Amygdala (tissue), 56 donors: ENCODE measurements at places on chromosomes 4 and X.

DNA sequence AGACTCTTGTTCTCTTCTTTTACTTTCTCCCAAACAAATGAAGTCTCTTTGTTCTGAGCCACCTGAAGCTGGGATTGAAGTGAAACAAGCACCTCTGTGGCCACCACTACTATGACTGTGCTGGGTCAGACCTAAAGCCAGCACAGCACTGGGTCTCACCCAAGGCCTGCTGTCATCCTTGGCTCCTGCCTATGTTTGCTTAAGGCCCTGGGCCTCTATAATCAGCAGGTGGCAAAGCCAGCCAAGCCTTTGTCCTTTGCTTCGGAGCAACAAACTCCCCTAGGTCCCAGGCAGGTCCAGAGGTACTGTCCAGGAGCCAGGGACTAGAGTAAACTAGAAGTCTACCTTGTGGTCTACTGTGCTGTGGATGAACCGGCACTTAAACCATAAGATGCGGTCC, 220.6 kb upstream of the ARSJ start:
- DNase-seq, result no peak

DNA sequence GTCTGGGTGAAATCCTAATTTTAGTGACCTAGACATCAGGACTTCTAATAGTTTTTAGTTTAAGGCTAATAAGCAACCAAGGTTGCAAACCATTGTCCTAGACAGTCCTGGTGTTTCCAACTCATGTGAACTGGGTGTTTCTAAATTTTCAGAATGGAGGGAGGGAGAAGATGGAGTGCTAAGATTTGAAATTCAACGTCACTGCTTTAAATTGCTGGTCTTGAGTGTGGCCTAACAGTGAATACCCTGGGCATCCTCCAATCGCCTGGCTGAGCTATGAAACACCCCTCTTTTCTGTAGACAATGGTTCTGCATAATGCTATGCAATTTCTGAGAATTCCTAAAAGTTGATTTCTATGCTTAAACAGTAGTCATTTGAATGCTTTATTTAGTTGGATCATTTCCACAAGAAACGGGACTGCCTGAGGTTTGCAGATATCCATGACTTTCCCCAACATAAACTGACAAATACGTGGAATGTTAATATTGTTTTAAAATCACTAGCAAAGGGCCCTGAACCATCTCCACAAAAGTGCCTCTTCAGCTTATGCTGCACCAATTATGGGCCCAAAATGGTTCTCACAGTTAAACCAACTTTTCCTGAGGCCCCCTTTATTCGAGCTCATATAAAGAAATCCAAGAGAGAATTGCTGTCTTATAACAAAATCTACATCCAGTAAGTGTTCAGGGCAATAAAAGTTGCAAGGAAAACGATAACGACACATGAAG, 1.1 kb downstream of the FBXL5 start:
- DNase-seq, result no peak

GRCh38 chr4:110815950-110816349, 193.1 kb upstream of the PITX2 start:
- DNase-seq, result no peak

GRCh38 chr4:111274486-111274885, 651.6 kb upstream of the PITX2 start:
- DNase-seq, result no peak
